ENCODE measurements at places on chromosomes 7 and 10.
A peak's percentile ranks its signal among the peaks of the same experiment; 100 is the strongest.

GRCh38 chr7:2980401-2981102, 63.1 kb downstream of the CARD11 start:
- no peak for DNase-seq

GRCh38 chr7:138948403-138948802, 32.8 kb downstream of the KIAA1549 start:
- DNase-seq = no peak

DNA sequence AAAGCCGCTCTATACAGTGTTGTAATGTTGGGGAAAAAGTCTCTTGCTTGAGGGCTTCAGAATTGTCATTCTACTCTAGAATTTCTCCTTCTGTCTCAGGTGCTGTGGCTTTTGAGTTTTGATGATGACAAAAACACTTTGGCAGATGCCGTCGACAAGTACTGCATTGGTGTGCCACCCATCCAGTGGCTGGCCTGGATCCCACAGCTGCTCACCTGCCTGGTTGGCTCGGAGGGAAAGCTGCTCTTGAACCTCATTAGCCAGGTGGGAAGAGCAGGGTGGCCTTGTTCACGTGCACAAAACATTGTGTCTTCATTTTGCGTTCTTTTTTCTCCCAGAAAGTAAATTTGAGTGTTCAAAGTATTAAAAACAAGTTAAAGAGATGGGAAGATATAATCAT, 112.0 kb downstream of the TRRAP start:
- DNase-seq = no peak

DNA sequence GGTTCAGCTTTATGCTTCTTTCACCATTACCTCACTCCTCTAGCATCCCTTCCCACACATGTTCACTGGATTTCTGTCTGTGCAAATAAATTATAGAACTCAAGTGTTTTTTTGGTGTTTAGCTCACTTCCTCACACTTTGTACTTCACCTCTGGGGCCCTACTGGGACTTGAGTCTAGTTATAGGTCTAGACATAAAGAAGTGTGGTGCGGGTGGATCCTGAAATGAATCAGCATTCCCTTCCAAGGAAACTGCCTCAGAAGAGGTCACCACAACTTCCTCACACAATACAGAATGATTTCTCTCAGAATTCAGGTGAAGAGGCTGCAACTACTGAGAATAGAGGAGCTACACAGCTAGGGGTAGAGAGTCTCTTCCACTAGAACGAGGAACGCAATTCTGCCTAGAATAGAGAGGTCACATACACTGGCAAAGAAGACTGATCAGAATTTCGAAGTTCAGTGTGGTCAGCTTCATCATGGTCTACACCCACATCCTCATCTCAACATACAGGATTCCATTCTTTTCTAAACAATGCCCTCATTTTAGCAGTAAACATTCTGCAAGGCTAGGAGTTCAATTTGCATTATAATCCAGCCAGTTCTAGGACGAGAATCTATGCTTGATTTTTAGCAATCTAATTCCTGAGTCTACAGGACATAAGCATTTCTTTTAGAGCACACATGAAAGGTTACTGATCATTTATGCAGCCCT, 938.7 kb upstream of the PHF14 start:
- no peak for DNase-seq

DNA sequence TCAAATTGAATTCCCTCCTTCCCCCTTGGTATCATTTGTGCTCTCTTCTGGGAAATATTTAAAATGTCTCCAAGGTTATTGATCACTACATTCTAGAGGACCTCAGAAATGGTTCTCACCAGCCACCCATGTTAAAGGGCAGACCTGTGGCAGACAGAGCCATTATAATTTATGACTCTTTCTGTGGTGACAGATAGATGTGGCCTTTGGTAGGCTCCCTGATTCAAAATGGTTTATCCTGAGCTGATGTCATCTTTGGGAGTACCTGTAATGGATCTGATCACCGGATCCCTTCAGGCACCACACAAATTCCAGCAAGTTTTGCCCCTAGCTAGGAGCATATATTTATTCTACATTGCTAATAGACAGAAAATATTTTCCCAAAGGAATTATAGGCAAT, 267.5 kb downstream of the SDK1 start:
- DNase-seq = no peak

GRCh38 chr10:123140164-123140982, 4.6 kb downstream of the HMX3 start:
- no peak for DNase-seq

GRCh38 chr10:36662571-36662970, 462.8 kb upstream of the ANKRD30A start:
- DNase-seq = no peak

- DNase-seq = no peak
These were observed 72.0 kb upstream of the MTPN start for GRCh38 chr7:136049117-136049516.

GRCh38 chr7:152702-153391, 39.5 kb upstream of the FAM20C start:
- no peak for DNase-seq

GRCh38 chr7:136114966-136115762, 138.0 kb upstream of the MTPN start:
- no peak for DNase-seq

DNA sequence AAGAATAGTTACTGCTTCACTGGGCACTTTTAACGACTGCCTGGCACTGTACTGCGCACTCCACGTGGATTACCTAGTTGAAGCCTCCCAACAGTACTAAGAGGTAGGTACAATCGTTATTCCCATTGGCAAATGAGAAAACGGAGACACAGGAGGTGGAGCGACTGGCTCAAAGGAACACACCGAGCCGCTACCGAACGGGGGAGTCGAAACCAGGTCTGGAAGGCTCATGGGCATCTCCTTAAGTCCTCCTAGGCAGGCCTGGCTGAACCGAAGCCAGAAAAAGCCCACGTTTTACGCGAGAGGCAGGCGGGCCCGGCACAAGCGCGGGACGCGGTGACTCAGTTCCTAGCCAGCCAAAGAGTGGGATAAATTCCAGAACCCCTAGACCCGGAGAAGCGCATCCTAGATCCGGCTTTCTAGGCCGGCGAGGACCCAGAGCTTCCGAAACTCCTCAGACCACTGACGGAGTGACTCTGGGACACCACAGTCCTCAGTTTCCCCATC, 472 bp downstream of the PDAP1 start:
- DNase-seq = peak; percentile 33

- no peak for DNase-seq
These were observed 65.3 kb upstream of the ARID5B start for GRCh38 chr10:61835946-61836887.

GRCh38 chr10:92691591-92692079, 1.9 kb downstream of the HHEX start:
- no peak for DNase-seq

DNA sequence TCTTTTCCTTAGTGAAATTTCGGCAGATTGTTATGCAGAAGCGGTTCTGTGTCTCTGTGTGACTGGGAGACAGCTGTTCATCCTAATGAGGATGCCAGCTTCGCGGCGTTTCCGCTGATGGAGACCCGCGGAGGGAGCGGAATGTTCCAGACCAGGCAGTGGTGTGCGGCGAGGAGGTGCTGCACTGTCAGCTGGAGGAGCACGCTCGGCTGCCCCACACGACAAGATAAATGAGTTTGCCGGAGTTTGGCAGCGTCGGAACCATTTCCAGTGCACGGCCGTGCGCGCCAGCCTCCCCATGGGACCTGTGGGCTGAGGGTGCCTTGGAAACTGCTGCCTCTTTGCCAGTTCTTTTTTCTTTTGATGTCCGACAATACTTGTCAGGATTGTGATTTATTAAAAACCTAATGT, 64.6 kb downstream of the WDR37 start:
- no peak for DNase-seq

DNA sequence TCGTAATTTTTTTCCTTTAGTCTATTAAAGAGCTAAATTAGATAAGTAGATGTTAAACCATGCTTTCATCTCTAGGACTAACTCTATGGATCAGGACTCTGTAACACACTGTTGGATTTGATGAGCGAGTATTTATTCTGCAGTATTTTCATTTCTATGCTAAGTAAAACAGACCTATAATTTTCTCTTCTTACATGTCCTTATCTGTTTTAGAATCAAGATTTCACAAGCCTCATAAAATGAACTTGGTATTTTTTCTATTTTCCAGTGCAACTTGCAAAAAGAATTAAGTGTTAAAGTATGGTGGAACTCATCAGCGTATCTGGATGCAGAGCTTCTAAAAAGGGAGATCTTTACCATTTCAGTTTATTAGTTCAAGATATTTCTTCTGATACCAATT, 2.4 kb downstream of the CACUL1 start:
- no peak for DNase-seq

DNA sequence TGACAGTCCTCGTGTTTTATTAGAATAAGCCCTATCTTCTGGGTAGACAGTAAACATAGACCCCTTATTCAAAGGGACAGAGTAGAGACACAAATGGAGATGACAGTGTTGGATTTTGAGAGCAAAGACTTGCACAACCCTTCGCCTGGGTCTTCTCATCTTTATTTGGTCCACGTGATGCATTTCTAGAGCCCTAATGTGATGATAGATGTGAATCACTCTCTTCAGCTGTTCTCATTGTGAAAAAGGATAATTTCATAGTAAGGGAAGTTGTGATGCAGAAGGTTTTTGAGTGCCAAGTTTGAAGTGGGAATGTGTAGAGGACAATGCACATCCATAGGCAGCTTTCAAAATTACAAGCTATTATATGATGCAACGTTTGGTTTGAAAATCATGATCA, 86.3 kb downstream of the CREB5 start:
- no peak for DNase-seq

- DNase-seq = no peak
These were observed 292.4 kb downstream of the GATA3 start for GRCh38 chr10:8346861-8347260.

GRCh38 chr10:96656839-96657238, 63.5 kb downstream of the PIK3AP1 start:
- DNase-seq = no peak

- DNase-seq = no peak
These were observed 7.1 kb downstream of the ZNF736 start for GRCh38 chr7:64320547-64321513.

GRCh38 chr10:93589648-93590562, 11.1 kb downstream of the RBP4 start:
- no peak for DNase-seq

- DNase-seq = no peak
These were observed 3.8 kb downstream of the FAM13C start for GRCh38 chr10:59358576-59358975.

GRCh38 chr7:95686109-95686508, 86.2 kb upstream of the DYNC1I1 start:
- DNase-seq = no peak

Data from HS-5 (cell line).